ENCODE measurements at places on chromosomes 12 and 14.
A peak's percentile ranks its signal among the peaks of the same experiment; 100 is the strongest.

DNA sequence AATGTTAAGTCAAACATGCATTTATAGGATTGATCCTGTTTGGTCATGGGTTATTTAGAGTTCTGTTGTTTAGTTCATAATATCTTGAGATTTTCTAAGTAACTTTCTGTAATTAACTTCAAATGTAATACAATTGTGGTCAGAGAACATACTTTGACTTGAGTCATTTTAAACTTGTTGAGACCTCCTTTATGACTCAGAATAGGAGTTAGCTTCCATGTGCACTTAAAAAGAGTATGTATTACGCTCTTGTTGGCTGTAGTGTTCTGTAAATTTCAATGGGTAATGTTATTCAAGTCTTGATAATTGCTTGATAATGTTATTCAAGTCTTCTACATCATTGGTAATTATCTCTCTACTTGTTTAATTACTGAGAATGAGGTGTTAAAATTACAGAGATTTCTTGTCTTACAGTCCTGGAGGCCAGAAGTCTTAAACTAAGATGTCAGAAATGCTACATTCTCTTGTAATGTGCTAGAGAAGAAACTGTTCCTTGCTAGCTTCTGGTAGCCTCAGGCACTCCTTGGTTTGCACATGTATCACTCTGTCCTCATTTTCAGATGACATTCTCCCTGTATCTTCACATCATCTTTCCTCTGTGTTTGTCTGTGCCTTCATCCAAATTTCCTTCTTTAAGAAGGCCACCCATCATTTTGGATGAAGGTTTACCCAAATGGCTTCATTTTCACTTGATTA is 197.3 kb downstream of the TMTC3 start:
- DNase-seq, result no peak

GRCh38 chr12:92170050-92170449 is 24.4 kb upstream of the BTG1 start:
- no peak for DNase-seq

- no peak for DNase-seq
Observed at GRCh38 chr14:52307905-52308304, 6.2 kb upstream of the PTGER2 start.

DNA sequence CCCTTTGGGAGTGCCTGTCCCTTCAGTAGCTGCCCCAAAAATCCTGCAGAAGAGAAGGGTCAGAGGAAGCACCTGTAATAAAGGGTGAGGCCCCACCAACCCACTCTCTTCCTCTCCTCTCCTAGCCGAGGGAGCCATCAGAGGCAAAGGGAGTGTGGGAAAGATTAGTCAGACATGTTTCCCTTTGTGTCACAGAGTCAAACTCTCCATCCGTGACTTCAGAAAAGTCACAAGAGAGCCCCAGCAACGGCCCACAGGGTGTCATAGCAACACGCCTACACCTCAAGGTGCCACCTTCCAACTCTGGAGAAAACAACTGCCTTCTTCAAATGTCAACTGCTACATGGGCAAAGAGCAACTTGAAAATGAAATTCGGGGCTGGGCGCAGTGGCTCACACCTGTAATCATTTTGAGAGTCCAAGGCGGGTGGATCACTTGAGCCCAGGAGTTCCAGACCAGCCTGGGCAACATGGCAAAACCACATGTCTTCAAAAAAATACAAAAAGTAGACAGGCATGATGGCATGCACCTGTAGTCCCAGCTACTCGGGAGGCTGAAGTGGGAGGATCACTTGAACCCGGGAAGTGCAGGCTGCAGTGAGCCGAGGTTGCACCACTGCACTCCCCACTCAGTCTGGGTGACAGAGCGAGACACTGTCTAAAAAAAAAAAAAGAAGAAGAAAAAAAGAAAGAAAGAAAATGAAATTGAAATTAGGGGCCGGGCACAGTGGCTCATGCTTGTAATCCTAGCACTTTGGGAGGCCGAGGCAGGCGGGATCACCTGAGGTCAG is 17.7 kb upstream of the CD27 start:
- DNase-seq, result no peak

DNA sequence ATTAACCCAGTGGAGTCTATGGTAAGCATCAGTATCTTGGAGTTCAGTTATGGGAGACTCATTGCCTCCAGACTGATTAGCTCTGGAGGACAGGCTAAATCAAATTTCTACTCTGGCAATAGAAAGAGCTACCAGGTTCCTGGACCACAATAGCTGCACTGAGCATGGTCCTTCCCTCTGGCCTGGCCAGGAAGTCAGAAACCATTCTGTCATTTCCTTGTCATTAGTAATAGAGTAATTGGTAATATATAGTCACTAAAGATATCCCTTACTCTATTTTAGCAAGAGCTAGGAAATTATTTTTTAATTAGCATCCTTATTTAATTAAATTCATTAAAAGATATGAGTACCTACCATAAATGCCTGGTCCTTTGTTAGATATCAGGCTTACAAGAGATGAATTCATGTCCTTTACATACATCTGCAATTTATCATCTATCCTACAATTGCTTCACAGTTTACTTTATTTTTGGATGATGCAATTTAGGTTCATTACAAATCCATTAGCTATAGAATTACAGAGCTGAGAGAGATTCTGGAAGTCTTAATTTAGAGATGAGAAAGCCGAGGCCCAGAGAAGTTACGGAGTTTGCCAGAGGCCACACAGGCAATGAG is 23.7 kb upstream of the TDRD9 start:
- no peak for DNase-seq

GRCh38 chr14:55867719-55868118 is 250.5 kb upstream of the PELI2 start:
- no peak for DNase-seq

GRCh38 chr14:47778631-47779030 is 103.2 kb upstream of the MDGA2 start:
- DNase-seq, result no peak

- DNase-seq, result no peak
Observed at GRCh38 chr12:94305130-94305957, 154.3 kb downstream of the CEP83 start.

DNA sequence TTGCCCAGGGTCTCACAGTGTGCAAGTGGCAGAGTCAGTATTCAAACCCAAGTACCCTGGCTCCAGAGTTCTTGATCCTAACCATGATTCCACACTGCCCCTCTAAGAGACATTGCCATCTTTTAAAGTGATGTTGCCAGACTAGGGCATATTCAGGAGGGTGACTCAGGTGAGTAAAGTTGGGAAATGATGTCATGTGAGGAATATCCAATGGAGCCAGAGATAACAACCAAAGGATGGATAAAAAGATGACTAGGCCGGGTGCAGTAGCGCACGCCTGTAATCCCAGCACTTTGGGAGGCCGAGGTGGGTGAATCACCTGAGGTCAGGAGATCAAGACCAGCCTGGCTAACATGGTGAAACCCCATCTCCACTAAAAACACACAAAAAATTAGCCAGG is 85.6 kb downstream of the SMOC1 start:
- no peak for DNase-seq

GRCh38 chr12:9674226-9674590 is 4.7 kb downstream of the CLEC2D start:
- no peak for DNase-seq

- no peak for DNase-seq
Observed at GRCh38 chr12:32902287-32902997, 5.9 kb upstream of the PKP2 start.

- DNase-seq, result no peak
Observed at GRCh38 chr12:109847142-109847735, 14.0 kb upstream of the TRPV4 start.

- DNase-seq, result no peak
Observed at GRCh38 chr12:46111715-46112114, 121.3 kb upstream of the SCAF11 start.

GRCh38 chr12:115147916-115148315 is 463.9 kb upstream of the TBX3 start:
- no peak for DNase-seq

DNA sequence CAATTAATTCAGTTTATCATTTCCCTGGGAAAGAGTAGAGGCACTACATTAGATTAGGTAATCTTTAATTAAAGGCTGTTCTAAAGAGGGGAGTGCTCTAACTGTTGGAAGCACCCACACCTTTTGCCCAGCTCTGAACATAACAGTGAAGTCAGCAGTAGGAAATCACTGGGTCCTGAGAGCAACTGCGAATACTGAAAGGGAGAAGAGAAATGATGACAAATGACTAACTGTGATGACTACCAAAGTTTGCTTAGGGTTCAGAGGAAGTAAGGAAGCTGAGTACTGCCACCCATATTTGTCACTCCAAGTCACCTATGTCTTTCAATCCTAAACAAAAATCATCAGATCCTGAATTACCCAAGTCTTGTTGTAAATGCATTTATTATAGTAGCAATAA is 140.6 kb downstream of the EPS8 start:
- DNase-seq, result no peak

DNA sequence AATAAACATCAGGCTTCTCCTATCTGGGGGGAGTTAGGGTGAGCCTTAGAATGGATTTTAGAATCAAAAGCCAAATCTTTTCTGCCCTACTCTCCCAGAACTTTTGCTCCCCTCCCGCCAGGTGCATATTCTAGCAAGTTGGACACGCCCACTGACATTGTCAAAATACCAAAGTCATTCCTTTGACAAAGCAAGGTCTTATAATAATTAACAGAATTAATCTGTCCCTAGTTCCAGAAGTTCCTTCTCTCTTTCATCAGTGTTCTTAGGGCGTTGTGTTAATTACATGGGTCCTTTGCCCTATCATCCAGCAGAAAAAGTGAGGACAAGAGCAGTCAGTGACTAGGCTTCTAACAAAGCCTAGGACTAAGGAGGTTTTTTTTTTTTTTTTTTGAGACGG is 2.4 kb downstream of the PRR13 start:
- DNase-seq, result no peak

DNA sequence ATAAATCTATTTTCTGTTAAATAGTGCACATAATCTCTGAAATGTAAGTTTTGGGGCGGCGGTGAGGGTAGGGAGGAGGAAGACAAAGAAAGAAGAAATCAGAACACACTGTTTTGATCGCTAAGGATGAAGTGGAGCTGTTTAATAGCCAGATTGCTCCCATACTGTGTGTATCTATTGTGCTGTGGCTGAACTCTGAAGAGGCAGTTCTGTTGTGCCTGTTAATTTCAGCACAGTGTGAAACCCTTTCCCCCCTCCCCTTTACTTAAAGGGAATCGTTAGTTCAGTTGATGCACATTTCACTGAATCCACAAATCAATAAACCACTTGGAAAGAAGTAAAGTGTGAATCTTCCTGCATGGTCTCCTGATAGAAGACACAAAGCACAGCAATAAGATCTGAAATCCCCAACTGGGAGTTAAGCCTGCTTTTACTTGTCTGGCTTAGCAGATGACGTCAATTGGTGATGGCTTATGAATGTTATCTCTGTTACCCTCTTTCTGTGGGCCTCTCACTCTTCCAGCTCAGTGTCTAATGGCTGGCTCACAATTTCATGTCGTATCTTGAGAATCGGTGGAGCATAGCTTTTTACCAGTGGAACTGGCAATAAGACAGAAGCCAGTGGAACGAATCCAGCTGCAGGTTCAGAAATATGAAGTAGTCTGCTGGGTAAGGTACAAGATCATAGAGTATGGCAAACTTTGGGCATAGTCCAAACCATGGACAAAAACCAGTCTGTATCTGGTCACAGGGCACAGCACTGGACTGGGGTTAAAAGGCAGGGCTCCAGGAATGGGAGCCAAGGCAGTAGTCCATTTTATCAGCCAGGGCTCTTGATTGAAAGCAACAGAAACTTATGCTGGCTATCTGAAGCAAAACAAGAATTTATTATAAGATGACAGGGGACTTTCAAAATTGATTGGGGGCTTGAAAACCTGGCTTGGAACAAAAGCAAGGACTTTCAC is 413.5 kb upstream of the SEL1L start:
- peak; percentile 5 for DNase-seq

GRCh38 chr12:64006211-64006825 is 161.8 kb downstream of the SRGAP1 start:
- no peak for DNase-seq

- DNase-seq, result no peak
Observed at GRCh38 chr14:33505963-33506329, 444.9 kb downstream of the EGLN3 start.

GRCh38 chr12:68913682-68914081 is 19.3 kb downstream of the CPM start:
- no peak for DNase-seq

GRCh38 chr14:39036760-39037159 is 66.3 kb downstream of the SEC23A start:
- no peak for DNase-seq

DNA sequence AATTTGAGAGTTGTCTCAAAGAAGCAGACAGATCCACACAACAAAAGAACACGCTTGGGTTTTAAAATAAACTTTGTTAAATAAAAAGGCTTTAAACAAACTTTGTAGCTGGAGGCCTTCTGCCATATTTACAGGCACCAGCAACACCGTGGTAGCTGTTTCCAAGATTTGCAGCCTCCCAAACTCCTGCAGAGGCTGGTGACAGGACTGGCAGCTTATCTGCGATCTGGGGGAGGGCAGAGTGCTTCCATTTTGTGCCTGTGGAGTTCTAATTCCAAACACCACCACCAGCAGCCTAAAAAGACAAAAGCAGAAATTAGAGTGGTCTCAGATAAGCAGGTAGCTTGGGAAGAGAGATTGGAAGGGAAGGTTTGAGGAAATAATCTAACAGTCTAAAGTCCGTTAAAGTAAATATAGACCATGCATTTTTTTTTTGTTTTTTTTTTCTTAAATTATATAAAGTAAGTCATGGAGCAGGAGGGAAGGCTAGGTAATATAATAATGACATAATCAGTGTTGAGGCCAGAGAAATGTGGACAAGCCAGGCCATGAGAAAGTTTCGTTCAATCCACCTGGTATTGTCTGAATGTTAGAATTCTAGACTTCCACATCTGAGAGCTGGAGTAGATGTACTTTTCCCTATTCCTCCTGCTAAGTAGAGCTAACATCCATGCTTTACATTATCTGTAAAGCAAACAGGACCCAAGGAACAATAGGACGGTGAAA is 69.6 kb upstream of the TMEM132D start:
- no peak for DNase-seq

DNA sequence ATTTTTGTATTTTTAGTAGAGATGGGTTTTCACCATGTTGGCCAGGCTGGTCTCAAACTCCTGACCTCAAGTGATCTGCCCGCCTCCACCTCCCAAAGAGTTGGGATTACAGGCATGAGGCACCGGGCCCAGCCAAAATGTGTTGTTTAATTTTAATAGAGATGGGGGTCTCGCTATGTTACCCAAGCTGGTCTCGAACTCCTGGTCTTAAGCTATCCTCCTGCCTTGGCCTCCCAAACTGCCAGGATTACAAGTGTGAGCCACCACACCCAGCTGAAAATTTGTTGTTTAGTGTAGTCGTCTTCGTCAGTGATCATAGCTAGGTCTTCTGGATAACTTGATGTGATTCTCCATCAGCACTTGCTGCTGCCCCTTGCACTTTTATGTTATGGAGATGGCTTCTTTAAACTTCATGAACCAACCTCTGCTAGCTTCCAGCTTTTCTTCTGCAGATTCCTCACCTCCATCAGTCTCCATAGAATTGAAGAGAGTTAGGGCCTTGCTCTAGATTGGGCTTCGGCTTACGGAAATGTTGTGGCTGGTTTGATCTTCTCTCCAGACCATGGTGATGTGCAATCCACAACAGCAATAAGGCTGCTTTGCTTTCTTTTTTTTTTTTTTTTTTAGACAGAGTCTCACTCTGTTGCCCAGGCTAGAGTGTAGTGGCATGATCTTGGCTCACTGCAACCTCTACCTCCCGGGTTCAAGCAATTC is 13.0 kb downstream of the ISCU start:
- no peak for DNase-seq
